ENCODE measurements at places on chromosomes 1 and 21.
A peak's percentile ranks its signal among the peaks of the same experiment; 100 is the strongest.

- DNase-seq: peak; percentile 73
Measured at GRCh38 chr21:37257511-37257966, 9.6 kb downstream of the VPS26C start.

DNA sequence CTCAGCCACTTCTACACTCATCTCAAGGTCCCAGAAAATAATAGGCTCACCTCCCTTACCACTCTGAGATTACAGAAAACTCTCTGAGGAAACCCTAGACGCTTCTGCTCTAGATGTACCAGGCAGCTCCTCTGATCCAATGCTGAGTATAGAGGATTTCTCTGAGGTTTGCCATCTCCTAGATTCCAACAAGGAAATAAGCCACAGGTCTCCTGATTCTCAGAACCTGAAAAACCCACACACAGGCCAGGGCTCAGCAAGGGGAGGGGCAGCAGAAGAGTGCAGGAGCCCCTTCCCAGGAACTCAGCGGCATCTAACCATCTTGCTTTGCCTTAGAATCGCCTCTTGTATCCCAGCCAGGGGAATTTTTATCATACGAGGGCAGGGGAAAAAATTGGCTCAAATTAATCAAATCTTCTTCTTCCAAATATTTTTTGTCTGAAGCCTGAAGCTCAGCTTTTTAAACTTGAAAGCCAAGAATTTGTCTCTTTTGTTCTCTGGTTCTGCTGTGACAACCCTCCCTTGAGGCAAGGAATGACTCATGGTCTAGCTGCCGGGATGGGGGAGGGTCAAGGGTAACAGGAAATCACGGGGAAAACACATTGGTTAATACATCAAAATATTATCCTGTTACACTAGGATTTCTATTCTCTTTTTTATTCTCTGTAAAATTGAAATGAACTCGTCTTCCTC, 30.8 kb downstream of the GORAB start:
- DNase-seq: no peak

DNA sequence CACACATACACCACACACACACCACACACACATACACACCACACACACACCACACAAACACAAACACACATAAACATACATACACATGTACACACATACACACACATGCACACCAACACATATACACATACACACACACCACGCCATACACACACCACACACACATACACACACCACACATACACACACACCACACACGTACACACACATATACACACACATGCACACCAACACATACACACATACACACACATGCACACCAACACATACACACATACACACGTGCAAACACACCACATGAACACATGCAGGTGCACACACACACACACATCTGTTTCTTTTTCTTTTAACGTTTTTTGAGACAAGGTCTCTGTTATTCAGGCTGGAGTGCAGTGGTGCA, 41.0 kb upstream of the SLC45A1 start:
- DNase-seq: no peak

- DNase-seq: no peak
Measured at GRCh38 chr1:101733340-101733739, 263.4 kb downstream of the OLFM3 start.

DNA sequence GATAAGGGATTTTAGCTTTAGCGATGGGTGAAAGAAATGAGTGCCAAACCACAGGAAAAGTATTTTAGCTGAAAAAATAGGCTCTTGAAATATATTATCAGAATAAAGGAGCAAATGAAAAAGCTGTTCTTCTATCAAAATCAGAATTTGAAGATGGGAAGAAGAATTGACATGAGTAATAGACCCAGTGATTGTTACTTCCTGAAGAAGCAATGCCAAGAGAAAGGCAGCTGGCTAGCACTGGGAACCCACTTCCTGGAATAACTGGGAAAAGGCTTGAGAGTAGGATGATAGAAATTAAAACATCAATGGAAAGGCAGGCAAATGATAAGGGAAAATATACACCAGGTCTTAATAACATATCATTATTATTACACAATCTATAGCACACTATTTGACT, 29.9 kb upstream of the LYPLAL1 start:
- no peak for DNase-seq

DNA sequence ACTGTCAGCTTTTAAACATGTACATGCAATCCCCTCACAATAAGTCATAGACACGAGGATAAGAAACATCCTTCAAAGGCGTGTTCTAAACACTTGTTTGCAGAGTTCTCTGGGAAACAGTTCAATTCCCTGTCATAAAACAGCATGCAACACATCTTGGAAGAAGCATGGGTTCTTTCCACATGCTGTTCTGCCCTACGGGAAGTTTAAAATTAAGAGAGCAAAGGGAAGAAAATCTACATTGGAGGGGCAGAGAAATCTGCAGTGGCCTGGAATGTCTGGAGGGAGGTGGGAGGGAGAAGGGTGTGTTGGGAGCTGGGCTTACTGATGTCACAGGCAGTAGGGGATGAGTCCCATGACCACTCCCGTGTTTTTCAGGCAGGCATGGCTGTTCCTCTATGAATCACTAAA, 98.3 kb upstream of the SLC2A1 start:
- no peak for DNase-seq

- no peak for DNase-seq
Measured at GRCh38 chr1:20586953-20587660, 1.8 kb upstream of the CDA start.

Measured in hematopoietic multipotent progenitor cell treated with erythropoietin and hydrocortisone succinate and interleukin-3 and kit ligand, for 8 days (in vitro differentiated cells).